ENCODE measurements at places on chromosomes 3 and 15.
A peak's percentile ranks its signal among the peaks of the same experiment; 100 is the strongest.

DNA sequence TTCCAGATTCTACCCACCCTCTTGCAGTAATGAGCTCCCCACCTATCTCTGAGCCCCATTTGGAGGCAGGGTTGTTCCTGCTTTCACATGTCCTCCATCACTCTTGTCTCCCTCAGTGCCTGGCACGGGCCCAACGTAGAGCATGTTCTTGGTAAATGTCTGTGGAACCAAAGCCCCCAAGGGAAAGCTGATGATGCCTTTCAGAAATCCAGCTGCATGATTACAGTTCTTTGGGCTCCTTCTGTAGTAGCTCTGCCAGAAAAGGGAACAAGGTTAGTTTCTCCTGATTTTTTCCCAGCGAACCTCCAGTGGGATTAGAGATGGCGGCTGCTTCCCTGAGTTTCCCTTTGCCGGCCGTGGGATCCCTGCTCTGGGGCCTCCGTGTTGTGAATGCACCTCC is 39.3 kb downstream of the CGNL1 start:
- no peak for DNase-seq

GRCh38 chr3:43256714-43257461 is 29.5 kb upstream of the SNRK start:
- no peak for DNase-seq

GRCh38 chr15:39852250-39852649 is 67.8 kb downstream of the GPR176 start:
- no peak for DNase-seq

DNA sequence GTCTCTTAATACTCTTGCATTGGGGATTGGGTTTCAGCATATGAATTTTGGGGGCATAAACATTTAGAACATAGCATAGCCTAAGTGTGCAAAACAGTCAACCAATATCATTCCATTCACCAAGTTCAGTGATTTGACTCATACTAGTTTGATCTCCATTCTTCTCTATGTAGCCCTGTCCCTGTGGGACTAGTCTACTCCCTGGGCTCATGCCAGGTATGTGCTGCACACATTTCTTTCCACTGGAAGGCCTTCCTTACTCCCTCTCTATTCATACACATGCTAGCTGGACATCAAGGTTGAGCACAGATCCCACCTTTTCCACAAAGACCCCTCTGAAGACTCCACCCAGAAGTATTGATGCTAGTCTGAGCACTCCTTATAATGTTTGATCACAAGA is 5.1 kb downstream of the ZDHHC23 start:
- DNase-seq: no peak

GRCh38 chr3:44648564-44649229 is at the start of gene ZNF35:
ZNF35 (plus strand) TSS chr3:44648732; CDS start chr3:44651068, 2,336 bp downstream.
- peak; percentile 74 for DNase-seq

- no peak for DNase-seq
These were observed 2.6 kb upstream of the APEH start for GRCh38 chr3:49671291-49672288.

- no peak for DNase-seq
These were observed 119.2 kb upstream of the CMC1 start for GRCh38 chr3:28122227-28122626.

- DNase-seq: no peak
These were observed 799.3 kb downstream of the DIPK2A start for GRCh38 chr3:144770915-144771351.

DNA sequence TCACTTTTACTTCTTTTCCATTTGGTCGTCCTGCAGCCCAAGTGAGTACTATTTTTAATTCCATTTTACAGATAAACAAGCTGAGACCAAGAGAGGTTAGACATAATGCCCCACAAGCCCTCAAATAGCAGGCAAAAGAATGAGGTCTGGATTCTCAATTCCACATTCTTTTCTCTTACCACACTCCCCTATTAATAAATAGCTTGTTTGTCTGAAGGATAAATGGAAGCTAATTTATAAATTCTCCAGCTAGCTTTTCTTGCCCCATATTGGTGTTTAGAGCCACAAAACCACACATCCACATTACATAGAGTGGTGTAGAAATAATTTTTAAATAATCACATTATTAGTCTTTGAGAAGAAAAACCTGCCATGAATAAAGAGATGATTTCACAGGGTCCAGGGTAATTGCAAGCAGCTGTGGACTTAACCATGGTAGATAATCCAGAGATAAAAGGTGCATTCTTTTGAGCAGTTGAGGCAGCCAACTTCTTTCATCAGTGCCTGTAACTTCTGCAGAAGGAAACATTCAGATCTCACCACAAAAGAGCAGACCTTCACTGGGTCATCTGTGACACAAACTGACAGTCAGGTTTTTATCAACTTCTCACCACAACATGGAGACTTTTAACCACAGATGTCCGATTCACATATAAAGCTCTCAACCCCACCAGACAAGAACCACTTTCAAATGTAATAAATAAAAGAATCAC is 313.4 kb upstream of the STT3B start:
- no peak for DNase-seq

DNA sequence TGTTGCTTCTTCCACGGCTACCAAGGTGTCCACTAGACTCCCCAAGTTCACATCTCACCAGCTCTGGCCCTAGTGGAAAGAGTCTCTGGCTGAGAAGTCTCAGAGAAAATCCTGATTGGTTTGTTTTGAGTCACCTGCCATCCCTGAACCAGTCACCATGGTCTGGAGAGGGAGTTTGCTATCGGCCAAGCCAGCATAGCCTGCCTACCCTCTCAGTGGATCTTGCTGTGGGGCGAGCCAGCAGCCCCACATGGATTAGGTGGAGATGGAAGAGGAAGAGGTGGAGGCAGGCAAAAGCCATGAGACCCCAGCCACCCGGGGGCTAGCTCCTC is 48.1 kb upstream of the FLNB start:
- no peak for DNase-seq

DNA sequence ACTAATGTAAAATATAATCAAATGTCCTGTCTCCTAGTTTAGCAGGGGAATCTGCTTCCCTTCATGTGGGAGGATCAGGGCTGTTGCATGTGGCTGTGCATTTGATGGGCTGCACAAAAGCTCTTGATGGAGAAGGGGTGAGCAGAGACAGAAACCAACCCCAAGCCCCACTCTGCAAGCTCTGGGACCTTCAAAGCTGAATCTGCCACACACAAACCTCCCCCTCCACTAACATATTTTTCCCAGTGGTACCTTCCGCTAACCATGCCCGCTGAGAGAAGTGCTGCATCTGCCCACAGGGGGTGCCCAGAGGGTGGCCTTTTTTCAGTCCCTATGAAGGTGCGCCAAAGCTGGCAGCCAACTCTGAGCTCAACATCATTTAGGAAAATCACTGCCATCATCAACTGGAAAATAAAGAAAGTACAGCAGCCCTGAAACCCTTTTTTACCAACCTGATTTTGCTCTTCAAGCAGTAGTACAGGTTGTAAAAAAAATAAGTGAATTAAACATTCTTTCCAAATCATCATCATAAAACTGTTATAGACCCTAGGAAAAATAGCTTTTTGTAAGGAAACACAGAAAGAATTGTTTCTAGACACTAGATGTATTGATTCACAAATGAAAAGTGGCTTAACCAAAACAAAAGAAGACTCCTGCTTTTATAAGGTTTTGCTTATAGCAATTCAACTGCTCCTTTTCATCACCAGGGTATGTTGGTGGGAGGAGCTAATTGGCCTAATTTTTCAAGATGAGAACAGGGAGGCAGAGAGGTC is 97.0 kb downstream of the HHLA2 start:
- no peak for DNase-seq

GRCh38 chr3:101279765-101280385 is 40.5 kb downstream of the IMPG2 start:
- DNase-seq: no peak

DNA sequence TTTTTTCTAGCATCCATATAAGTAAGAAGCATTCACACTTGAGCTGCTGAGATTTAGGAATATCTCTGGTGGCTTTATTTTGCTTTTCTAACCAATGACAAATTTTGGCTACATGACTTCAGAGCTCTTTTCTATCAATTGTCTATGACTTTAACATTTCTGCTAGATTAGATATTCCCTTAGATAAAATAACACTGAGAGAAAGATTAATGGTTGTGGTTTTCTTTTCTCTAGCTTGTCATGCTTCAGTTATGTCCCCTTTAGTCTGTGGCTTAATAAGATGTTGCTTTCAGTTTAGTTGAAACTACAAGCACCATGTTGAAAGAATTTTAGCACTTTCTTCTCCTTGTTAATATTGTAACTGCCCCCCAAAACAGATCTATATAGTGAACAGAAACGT is 665.6 kb upstream of the CCDC54 start:
- DNase-seq: no peak

GRCh38 chr3:56613016-56613415 is 56.0 kb downstream of the CCDC66 start:
- no peak for DNase-seq

DNA sequence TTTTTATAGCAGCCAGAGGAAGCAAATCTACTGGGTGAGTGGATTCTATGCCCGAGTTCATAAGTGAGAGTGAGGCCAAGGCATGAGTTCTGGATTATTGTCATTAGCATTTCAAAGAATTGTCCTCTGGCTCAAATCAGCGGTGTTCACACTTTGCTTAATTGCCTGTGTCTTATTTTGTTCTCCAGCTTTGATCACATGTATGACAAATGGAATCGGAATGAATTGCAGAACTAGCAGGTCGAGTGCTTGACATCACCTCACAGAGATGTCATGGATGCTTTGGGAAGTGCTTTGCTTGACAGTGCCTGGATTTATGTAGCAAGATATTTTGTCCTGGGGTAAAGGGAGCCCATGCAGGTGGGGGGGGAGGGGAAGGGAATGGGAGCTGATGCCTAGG is 68.0 kb downstream of the SH3GL3 start:
- no peak for DNase-seq

DNA sequence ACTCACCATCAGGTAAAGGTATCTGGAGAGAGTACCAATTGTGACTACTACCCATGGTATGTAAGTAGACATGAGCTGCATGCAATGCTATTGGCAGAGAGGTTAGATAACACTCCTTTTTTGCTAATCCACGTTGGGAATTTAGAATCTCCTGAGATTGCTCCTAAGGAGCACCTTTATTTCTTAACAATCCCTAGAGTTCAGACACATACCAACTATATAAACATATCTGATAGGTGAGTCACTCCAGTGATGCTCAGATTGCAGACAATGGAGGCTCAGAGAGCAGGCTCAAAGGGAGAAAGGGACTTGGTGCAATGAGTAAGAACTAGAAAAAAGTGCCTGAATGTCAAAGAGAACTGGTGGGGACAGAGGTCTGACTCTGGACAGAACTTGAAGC is 47.0 kb upstream of the LRRFIP2 start:
- DNase-seq: peak; percentile 71

GRCh38 chr3:30193625-30194044 is 412.8 kb upstream of the TGFBR2 start:
- DNase-seq: no peak

DNA sequence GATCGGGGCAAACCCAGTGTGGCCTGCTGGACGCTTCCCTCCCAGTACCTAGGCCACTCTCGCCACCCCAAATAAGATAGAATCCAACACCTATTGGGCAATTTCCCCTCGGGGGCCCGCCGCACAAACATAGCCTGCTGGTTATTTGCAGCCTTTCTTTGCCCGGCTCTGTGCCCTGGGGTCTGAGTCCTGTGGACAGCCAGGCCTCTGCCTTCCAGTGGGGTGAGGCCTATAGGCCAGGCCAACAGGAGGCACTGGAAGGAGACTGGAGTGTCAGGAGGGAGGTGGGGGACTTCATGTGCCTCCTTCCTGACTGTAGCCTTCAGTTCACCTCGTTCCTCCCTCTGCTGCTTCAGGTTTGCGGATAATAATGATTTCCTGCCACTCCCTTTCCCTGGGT is 47.4 kb upstream of the LDHAL6B start:
- DNase-seq: no peak

DNA sequence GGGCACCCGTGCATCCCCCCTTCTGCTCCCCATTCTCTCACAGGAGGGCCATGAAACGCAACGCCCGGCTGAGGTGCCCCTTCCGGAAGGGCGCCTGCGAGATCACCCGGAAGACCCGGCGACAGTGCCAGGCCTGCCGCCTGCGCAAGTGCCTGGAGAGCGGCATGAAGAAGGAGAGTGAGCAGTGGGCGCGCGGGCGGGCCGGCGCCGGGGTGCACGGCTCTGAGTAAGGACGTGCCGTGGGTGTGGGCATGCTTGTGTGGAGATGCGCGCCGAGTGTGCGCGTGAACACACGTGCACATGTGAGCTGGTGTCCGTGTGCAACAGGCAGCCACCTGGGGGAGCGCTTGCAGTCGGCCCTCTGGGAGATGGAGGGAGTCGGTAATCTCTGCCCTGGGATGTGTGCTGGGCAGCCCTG is 28.1 kb downstream of the NR1I2 start:
- no peak for DNase-seq

DNA sequence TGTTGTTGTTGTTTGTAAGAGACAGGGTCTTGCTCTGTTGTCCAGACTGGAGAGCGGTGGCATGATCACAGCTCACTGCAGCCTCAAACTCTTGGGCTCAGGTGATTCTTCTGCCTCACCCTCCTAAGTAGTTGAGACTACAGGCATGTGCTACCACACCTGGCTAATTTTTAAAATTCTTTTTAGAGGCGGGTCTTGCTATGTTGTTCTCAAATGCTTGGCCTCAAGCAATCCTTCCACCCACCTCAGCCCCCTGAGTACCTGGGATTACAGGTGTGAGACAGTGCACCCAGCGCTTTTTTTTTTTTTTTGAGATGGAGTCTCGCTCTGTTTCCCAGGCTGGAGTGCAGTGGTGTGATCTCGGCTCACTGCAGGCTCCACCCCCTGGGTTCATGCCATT is 46.7 kb downstream of the TMOD3 start:
- DNase-seq: no peak

GRCh38 chr3:101998256-101998926 is 149.1 kb downstream of the NFKBIZ start:
- no peak for DNase-seq

- no peak for DNase-seq
These were observed 55.0 kb downstream of the TMEM39A start for GRCh38 chr3:119408243-119408950.

GRCh38 chr3:61664105-61664482 is 102.7 kb downstream of the PTPRG start:
- DNase-seq: peak; percentile 66

DNA sequence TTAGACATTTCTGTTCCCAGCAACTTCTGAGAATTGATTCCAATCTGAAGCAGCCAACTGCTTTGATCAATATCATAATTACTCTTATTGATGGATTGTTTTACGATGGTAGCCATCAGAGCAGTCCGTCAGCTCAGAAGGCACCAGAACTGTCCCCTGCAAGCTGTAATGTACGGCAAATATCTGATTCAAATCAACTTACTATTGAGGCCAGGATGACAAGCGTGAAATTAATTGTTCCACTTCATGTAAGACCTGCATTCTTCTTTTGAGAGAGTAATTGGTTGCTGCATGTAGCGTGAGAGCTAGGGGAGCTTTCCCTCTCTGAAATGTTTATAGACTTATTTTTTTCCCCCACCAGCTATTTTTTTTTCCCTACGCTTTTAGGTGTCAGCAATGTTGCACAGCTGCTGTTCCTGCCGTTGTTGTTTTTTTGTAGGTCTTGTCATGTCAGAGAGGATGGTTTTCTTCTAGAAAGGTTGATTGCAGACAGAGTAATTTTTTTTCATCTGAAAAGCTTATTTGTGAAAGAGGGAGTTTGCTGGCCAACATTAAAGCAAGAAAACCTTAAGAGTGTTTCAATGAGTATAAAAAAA is 134.9 kb downstream of the CACNA2D3 start:
- no peak for DNase-seq
